ENCODE measurements at places on chromosomes 12 and 14.

DNA sequence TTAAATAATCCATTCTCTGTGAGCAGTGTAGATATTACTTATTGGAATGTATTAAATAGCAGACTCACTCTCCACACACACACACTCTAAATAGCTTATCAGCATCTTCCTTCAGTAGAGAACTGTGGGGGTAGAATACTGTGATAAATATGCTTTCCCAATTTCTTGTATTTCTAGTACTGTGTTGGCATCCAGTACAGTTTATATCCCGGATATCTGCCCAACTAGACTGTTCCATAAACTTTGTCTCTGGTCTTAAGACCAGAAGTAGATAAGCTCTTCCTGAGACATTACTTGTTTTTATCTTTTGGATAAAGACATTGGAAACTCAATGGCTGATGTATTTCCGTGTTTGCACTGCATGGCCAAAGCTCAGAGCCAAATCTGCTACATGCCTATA lies 136.2 kb upstream of the PDZRN4 start:
- no peak for DNase-seq

GRCh38 chr12:43069768-43070221 lies 480.2 kb upstream of the PRICKLE1 start:
- DNase-seq: no peak

DNA sequence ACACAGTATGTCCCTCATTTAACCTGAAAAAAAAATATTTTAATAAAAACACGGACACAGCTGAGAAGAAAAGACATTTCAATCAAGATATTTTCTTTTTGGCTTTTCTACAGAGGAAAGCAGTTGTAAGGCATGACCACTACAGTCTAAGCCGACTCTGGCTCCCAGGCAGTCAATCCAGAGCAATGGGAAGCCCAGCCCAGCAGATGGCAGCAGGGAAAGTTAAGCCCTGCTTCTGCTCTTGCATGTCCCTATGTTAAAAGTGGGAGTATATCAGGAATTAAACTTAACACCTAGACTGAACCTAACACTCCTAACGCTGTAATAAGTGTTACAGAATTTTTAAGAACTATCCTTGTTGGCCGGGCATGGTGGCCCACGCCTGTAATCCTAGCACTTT lies 19.5 kb upstream of the HAL start:
- no peak for DNase-seq

DNA sequence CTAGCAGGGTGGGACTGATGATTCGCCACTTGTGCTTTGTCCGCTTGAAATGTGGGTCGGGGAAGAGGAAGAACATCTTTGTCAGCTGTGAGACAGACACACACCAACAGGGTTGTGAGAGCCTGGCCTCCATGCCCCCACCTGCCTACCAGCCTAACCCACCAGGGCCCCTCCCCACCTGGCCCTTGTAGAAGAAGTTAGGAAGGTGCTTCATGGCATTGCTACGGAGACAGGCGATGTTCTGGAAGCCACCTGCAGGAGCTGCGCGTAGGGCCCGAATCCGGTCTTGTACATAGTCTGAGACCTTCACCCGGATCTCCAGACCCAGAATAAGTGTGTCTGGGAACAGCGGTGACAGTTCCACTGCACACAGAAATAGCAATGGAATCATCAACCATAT lies 2.3 kb downstream of the METTL1 start:
- no peak for DNase-seq

GRCh38 chr14:68583548-68584280 lies 209.2 kb downstream of the ZFP36L1 start:
- no peak for DNase-seq

DNA sequence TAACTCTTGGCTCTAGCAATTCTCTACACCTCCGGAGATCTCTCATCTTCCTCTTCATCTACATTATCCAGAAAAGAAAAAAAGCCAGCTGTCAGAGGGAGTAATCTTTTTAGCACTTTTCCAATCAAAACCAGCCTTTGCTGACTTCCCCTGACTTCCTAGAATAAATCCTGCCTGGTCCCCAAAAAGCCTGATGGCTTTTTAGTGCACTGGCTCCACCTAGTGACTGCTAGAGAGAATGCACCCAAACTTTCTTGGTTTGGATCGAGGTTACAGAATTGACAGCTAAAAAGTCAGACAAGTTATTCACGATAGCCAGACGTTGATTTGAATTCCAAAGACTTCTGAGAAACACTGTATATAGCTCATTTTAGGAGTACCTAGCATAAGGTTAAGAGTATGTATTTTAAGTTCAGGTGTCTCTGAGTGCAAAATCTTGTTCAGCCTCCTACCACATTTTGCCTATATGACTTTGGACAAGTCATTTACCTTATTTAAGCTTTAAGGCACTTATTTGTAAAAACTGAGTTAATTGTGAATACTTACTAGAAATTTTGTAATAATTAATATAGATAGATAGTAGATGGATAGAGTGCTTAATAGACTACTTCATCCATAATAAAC lies 185.7 kb upstream of the GRIN2B start:
- DNase-seq: peak; percentile 69

DNA sequence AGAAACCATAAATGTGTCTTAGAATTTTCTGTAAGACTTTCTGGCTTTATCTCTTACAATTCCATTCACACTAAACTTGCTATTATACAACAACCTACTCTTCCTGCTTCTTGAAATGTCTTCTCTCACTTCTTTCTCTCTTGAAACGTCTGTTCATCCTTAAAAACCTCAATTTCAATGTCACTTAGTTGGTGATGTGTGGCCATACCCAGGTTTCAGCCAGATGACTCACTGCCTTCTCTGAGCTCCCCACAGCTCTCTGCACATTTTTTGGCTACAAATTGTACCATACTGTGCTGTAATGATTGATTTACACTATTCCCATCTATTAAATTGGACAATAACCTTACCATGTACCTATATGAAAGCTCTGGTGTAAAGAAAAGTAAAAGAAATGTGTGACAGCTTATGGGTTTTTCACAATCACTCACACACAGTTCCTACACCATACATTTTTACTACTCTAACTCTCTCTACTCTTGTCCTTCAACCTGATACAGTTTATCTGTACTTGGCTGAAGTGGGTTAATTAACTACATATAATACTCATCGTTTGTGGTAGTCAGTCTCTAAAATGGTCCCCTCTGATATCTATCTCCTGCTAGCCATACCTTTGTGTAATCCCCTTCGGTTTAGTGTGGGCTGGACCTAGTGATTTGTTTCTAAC lies 222.1 kb downstream of the NELL2 start:
- DNase-seq: no peak

DNA sequence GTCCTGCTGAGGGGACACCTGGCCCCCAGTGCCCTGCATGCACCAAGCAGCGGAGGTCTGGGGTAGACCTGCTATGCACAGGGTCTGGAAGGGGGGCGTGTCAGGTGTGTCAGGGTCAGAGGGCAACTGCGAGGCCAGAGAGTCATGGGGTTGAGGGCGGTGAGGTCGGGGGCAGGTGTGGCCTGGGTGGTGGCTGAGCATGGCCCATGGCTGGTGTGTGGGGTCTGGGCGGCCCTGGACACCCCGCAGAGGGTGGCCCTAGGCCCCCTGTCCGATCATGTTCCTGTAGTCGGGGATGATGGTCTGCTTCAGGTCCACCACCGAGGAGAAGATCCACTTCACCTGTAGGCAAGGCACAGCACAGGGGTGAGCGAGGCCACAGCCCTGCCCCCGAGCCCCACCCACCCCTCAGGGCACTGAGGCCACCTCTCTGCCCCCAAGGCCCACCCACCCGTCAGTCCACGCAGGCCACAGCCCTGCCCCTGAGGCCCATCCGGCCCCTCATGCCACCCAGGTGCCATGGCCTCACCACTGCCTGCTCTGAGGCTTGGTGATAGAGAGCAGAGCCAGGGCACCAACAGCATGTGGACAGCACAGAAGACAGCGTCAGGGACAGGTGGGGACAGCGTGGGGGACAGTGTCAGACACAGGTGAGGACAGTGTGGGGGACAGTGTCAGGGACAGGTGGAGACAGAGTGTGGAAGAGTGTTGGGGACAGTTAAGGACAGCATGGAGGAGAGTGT lies 211.3 kb downstream of the TMEM121 start:
- DNase-seq: no peak

DNA sequence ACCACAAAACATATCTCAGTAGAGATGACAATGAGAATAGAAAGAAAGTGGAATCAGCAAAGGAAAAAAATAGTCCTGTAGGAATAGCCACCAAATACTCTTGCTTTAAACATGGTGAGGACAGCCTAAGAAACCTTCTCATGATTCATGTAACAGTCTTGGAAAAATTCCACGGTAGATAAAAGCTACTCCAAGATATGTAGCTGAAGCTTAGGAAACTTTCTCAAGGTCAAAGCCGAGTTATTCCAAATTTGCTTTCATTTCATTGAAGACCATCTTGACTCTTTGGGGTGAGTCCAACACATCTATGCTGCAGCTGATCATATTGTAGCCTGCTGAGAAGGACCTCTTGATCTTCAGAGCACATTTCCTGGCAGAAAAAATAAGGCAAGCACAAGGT lies 157.6 kb downstream of the PAH start:
- DNase-seq: no peak

GRCh38 chr12:42135259-42135814 lies 9.3 kb downstream of the GXYLT1 start:
- DNase-seq: no peak

GRCh38 chr12:67790660-67791059 lies 142.1 kb downstream of the DYRK2 start:
- DNase-seq: no peak

- no peak for DNase-seq
Observed at GRCh38 chr12:122841544-122842321, 6.5 kb downstream of the HIP1R start.

DNA sequence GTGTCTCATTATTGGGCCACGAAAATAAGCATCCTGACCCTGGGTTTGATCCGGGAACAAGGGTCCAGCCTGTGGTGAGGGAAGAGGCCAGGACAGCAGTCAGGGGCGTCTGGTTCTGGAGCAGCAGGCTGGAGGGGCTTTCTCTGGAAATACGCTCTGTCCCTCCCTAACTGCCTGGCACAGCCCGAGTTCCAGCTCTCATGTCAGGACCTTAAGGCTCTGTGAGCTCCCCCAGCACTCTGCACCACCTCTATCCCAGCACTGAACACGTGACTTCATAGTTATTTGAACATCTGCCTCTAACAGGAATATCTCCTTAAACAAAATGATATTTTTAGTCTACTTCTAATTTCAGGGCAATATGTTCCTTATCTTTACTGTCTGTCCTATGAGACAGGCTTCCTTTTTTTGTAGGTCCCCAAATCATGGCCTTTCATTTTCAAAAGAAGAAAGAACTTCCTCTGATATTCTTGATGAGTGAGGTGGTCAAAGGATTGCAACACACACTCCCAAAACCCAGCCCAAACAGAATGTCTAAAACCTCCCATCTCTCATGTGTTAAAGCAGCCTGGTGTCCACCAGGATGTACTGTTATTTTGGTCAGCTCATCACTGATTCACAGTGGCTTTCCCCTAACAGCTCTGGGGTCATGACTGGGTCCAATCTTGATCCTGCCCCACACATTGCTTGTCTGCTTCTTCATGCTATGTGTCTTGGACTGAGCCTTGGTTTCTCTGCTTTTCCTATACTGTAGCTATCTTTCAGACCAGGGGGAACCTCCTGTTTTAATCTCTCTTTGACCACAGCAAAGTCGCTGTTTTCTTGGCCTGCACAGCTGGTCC lies 9.7 kb downstream of the AQP6 start:
- no peak for DNase-seq

GRCh38 chr12:131805421-131805820 lies 22.8 kb upstream of the MMP17 start:
- no peak for DNase-seq

GRCh38 chr12:19967001-19967400 lies 401.3 kb upstream of the PDE3A start:
- no peak for DNase-seq

DNA sequence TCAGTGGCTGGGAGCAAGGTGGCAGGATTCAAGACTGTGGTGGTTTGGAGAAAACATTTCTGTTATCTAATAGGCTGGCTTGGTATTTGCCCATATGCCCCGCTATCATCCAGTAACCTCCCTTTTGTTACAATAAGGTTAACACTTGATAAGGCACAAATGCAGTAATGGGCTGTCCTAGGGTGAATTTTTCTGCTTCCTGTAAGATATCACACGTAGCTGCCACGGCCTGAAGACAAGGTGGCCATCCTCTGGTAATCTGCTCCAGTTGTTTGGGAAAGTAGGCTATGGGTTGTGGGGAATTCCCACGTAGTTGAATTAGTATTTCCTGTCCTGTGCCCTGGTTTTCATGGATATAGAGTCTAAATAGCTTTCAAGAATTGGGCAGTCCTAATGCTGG lies 23.1 kb downstream of the ANG start:
- DNase-seq: no peak

DNA sequence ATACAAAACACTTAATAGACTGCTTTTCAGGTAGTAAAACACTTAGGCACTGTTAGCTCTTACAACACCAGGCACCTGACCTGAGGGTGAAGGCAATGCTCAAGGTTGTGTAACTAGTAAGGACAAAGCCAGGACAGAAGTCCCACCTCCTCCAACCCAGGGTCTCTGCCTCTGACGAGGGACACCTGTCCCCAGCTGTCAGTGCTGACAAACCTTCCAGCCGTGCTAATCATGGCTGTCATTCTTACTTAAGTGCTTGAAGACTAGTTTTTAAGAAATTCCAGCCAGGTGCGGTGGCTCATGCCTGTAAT lies 62.5 kb upstream of the MAX start:
- DNase-seq: no peak

DNA sequence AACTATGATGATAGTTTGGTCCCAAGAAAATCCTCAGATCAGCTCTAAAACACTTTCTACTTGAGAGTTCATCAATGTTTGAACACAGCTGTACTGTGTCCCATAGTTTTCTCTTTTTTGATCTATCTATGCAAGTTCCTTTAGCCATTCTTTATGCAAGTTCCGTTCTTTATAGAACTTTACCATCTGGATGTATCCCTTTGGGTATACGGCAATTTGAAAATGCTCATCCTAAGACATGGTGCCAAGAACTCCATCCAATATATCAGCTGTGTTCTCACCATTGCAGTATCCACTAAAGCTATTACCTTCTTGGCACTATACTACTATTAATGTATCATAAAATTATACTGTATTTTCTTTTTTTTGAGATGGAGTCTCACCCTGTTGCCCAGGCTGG lies 276.9 kb downstream of the NOVA1 start:
- no peak for DNase-seq

GRCh38 chr14:61128382-61129167 lies 147.5 kb downstream of the SLC38A6 start:
- DNase-seq: no peak

- DNase-seq: no peak
Observed at GRCh38 chr14:88551094-88551870, 3.5 kb downstream of the PTPN21 start.

GRCh38 chr12:20832911-20833310 lies 22.4 kb downstream of the SLCO1B3 start:
- DNase-seq: no peak
